ENCODE measurements at places on chromosomes 7 and 10.

DNA sequence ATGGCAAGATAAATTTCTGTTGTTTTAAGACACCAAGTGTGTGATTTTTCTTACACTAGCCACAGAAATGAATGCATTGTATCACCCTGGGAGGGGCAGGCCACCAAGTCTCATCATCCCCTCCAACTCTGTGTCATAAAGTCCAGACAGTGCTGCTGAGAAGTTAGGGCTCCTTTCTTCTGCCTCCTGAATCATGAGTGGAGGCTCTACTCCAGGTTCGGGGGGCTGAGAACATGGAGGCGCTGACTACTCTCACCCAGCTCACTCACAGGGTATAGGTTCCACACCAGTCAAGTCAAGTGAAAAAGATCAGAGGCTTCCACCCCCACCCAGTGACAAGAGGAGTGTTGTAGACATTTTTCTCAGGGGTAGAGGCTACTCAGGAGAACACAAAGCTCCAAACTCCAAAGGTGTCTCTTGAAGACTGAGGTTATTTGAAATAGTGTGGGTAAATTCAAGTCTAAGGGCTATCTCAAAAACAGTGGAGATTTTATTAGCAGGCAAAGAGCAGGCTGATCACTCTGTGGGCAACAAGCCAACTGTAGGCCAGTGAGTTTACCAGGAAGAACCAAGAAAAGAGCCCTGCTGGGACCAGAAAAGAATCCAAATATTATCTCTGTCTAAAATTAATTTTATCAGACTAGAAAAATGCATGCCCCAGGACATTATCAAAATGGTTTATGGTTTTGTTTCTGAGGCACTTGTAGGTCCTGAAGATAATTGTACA, 118.6 kb upstream of the RET start:
- DNase-seq, result no peak

DNA sequence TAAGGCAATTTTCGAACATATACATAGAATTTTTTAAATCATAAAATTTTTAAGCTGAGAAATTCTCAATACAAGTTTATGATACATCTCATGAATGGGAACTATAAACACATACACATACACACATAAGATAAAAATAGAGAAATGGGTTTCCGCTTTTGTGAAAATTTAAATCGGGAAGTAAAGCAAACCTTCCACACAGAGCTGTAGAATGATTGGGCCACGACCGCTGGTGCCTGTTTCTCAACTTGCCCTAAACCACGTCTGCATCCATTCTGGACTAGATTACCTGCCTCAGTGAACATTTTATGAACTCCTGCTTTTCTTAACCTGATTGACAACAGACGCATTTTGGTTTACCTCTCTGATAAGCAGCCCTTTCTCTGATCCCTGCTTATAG, 264.4 kb downstream of the SKAP2 start:
- no peak for DNase-seq

- no peak for DNase-seq
Observed at GRCh38 chr10:24618401-24618800, 105.3 kb downstream of the ARHGAP21 start.

DNA sequence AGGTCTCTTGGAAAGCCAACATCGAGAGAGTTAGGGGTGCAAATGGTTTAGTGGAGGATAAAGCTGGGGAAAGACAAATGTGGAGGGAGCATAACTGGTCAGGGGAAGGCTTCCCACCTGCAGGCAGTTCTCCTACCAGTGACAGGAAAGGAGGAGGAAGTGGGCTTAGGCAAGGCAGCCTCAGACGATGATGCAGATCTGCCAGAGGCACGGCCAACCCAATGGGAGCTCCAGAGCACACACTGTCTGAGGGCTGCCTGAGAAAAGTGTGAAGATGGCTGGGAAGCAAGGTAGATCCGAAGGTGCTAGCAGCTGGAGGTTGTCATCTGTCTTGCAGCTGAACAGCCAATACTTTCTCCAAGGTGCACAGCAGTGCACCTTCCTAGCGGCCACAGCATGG, 178.8 kb downstream of the C7orf25 start:
- DNase-seq, result no peak

DNA sequence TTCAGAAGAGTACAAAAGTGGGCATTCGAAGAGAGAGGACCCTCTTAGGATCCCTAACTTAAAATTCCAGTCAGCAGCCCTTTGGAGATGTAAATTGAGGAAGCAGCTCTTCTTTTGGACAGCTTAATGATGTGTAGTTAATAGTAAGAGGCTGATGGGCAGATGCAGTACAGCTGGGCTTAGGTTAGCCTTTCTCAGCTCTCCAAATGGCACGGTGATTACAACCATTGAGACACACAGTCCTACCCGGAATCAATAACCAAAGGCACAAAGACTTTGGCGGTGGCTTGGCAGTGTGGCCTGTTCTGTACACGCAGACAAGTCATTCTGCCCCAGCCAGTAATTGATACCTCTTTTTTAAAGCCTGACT, 26.8 kb downstream of the GAD2 start:
- DNase-seq, result no peak

DNA sequence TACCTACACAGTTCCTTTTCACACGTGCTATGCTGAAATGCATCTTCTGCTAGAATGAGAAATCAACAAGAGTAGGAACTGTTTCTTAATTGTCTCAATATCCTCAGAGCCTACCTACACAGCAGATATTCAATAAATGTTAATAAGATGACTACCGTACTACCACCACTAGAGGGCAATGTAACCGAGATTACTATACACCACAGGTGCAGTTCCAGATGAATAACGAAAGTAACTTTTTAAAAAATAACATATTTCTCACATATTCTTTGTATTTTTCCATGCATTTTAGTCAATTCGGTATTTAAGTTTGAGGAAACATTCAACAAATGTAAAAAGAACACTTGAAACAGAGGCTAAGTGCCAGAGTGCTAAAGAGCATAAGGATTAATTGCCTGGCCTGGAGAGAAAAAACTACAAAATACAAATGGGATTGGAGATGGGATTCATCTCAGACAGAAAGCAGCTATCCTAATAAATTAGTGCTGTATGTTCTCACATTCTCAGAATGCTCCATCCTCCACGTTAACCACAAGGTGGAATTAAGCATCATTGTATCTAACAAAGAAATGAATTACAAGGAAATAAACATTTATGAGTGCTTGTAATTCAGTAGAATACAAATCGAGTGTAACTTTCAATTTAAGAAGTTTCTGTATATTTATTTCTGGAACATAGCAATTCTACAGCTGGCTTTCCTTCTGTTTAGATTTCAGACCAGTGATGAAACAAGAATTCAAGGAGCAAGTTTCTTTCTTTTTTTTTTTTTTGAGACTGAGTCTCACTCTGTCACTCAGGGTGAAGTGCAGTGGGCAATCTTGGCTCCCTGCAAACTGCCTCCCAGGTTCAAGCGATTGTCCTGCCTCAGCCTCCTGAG, 20.3 kb upstream of the HECTD2 start:
- no peak for DNase-seq

DNA sequence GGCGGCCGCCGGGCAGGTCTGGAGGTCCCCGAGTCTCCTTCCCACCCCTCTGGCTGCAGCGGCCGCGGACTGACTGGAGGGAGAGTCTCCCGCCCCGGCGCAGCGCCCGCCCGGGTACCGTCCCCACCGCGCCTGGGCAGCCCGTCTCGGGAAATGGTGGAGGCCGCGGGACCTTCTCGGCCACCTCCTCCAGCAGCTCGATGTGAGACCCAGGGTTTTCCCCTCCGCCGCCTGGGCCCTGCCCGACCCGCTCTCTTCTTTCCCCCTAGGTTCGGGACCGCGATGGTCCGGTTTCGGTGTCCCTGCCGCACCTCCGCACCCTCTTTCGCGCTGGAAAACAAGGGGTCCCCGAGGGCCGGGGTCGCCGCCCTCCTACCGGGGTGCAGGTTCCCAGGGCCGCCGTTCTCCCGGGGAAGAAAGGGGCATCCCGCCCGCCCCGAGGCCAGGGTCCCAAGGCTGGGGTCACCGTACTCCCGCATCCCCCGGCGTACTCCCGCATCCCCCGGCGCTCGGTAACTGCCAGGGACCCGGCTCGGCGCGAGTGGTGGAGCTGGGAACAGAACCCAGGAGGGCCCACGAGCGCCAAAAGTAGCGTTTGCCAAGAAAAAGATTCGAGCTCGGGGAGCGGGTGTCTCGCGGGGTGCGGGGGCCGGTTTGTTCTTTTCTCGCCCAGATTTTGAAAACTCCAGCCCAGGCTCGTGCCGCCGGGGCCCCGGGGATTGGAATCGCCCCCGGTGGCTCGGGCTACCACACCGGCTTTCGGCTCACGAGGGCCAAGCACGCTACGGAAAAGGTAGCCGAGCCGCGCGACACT, 3.4 kb downstream of the TNRC18 start:
- DNase-seq, result no peak

GRCh38 chr7:68752485-68753178, 845.6 kb upstream of the AUTS2 start:
- no peak for DNase-seq

GRCh38 chr10:133459454-133460207, 5.9 kb downstream of the SCART1 start:
- DNase-seq, result no peak

- no peak for DNase-seq
Observed at GRCh38 chr7:40489844-40490602, 355.2 kb downstream of the SUGCT start.

DNA sequence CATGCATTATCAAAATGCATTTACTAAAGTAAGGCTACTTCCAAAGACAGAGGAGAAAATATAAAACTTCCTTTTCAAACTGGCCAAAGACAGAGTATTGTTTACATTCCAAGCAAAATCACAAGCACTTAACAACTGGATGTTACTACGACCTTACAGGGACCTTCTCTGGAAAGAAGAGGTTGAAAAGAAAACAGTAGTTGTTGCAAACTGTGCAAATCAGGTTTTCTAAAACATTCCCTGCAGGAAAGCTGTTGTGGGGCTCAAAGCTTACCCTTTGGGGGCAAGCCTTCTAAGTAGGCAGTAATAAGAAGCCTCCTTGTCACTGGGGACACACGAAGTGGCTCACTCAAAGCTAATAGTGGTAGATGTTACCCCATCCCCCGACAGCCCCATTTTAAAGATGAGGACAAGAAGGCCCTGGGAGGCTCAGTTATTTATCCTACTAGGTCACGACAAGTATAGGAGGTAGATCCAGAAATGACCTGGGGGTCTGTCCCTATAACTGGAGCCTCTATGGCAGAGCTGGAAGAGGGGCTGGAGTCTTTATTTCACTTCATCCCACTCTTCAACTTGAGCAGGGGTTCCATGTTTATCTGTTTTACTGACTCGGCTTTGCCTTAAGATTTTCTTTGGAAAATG, 46.6 kb downstream of the ATXN7L1 start:
- no peak for DNase-seq

GRCh38 chr10:79434821-79435251, 10.6 kb downstream of the ZCCHC24 start:
- DNase-seq, result no peak

DNA sequence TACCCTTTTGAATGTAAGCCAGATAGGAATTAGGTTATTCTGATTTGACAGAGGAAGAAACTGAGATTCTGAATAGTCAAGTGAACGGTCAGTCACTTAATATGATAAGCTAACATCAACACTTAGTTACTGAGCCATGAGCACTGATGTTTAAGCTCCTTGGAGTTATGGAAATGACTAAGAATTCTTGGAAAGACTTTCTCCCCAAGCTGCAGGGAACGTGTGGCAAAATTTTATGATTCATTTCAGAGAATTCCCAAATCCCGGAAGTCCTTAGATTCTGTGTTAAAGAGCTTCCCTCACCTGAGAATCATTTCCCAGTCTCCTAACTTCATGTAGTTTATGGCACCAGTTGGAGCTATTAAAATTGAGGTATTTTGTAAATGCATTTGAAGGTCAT, 330.9 kb downstream of the XPNPEP1 start:
- DNase-seq, result no peak

DNA sequence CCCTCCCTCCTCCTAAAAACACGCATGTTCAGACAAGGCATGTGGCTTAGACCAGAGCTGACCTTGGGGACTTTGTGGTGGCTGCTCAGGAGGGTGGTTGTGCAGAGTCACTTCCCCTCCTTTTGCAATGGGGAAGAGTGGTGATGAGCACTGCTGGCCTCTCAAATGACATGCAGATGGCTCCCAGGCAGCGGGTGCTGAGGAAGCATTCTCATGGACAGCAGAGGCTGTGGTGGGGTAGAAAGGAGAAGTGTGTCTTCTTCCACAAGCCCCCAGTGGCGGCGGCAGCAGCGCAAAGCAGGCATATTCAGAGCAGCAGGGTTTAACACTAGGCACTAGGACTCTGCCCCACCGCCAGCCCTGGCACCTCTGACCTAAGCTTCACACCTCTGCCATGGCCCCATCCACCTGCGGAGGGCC, 105.9 kb upstream of the ANLN start:
- DNase-seq, result no peak

- no peak for DNase-seq
Observed at GRCh38 chr7:107810626-107811025, 7.6 kb upstream of the SLC26A3 start.

DNA sequence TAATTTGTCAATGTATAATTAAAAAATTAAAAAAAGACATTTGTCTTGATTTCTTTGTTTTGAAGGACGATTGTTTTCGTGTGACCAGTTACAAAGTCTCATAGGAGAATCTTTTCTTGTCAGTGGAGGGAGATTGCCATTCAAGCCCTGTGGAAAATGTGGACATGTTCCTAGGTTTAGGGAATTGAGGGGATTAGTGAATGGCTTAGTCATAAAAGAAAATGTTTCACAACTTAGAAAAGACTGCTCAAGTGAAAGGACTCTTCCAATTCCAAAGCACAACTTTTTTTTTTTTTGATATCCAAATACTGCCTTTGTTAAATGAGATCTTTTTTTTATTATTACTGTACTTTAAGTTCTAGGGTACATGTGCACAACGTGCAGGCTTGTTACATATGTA, 140.7 kb upstream of the HABP2 start:
- no peak for DNase-seq

DNA sequence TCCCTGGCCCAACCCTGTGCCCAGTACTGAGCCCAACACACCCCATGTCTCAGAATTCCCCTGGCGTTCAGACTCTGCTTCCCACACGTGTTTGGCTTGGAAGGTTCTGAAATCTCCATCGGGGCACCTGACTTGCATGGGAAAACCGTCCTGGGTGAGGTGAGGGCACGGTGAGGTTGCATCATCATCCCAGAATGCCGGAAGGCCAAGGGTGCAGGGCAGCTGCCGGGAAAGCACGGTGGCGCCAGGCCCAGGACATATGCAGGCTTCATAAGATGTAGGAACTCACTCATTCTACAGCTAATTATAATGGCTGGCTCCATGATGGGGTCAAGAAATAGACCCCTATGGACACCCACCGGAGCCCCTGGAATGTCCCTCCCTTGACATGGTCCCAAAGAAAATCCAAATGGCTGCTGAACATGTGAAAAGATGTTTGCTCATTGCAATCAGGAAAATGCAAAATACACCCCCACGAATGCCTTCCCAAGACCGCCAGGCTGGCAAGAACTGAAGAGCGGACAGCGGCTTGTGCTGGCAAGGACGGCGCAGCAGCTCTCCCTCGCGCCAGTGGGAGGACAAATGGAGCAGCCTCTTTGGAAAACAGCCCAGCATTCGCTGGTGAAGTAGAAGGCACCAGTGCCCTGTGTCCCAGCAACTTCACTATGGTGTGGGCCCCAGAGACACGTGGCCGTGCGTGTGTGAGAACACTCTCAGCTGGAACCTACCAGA, 2.3 kb downstream of the KNDC1 start:
- DNase-seq, result no peak

- no peak for DNase-seq
Observed at GRCh38 chr7:138932427-138932826, 48.8 kb downstream of the KIAA1549 start.
